ENCODE measurements at places on chromosomes 1 and 21.

DNA sequence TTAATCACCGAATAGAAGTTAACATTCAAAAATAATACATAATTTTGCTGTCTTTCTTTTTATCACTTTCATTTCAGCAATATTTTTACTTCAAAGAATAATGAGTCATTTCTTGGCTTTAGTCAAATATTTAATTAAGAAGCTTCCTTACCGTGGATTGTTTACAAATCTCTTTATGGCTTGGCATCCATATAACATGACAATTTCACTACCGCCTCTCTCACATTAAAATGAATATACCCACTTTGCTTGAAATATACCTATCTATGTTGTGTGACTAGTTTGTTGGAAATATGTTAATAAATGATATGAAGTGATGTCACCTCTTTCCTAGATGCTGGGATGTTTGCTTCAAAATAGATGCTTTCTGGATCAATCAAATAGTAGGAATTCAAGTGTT is 1203.9 kb downstream of the AMY1C start:
- no peak for DNase-seq

- DNase-seq, result no peak
These were observed 303.3 kb upstream of the ESRRG start for GRCh38 chr1:217026531-217026930.

GRCh38 chr1:209490013-209490412 is 93.5 kb upstream of the CAMK1G start:
- DNase-seq, result no peak

DNA sequence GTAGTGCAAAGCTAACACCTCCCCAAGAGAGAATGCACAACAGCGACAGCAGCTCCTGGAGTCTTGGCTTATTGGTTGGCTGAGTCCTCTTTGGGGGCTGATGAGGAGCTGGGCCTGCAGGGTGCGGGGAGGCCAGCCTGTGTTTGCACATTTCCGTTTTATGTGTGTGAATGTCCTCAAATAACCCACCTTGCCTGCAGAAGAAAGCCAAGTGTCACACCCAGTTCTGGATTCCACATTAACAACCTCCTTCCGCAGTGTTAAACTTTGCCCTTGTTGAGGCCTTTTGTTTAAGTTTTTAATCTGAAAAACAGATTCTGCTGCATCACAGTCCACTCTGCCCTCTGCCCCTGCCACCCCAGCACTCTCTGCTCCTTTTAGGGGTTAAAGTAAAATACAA is 274.5 kb downstream of the TM2D1 start:
- no peak for DNase-seq

DNA sequence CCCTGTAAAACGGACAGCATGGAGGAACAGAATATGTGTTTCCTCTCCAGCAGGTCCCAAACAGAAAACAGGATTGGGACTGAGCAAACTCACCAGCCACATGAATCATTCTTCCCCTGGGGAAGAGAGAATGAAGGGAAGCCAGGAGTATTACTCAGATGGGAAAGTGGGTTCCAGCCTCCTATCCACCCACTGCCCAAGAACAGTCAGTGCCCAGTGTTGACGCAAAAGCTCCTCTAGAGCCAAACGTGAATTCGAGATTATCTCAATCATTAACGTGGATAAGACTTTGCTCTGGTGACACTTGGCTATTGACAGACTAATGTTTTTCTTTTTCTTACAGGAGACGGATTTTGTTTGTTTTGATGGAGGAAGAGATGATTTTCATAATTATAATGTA is 9.3 kb downstream of the MIA3 start:
- DNase-seq, result no peak

GRCh38 chr21:35840949-35841348 is 219.4 kb downstream of the SETD4 start:
- no peak for DNase-seq

DNA sequence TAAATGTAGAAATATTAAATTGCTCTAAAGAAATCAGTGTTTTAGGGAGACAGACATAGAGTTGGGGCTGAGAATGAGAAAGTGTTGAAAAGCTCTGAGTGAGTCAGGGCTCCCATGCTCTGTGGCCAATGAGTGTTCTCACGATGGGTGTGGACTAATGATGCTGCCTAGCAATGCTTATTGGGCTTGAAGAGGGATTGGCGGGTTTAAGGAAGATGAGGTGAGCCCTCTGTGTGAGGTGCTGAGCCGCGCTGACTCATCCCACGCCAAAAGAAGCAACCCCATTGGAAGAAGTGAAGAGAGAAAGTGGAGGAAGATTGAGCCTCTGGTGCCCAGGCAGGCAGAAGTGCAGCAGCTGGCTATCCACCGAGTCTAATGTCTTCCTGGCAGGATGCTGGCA is 65.1 kb upstream of the DPT start:
- no peak for DNase-seq

DNA sequence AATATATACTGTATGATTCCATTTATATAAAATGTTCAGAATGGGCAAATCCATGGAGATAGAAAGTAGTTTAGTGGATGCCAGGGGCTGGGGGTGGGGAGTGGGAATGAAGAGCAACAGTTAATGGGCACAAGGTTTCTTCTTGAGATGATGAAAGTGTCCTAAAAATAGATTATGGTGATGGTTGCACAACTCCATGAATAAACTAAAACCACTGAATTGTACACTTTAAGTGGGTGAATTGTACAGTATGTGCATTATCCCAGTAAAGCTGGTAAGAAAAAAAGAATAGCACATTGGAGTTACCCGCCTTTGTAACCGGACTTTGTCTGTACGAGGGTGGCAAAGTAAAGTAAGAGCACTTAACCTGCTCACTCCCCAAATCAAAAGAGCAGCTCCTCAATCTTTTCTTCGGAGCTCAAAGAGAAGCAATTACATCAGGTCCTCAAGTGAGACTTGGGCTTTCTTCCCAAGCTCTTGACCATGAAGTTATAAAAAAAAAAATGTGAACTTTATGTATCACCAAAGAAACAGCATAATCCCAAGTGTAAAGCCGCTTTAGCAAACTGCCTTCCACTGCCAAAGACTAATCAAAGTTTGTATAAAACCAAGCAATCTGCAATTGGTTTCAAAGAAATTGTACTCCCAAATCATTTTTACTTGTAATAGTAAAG is 32.1 kb downstream of the ALDH9A1 start:
- peak; percentile 6 for DNase-seq

- no peak for DNase-seq
These were observed 848 bp downstream of the DNM3 start for GRCh38 chr1:171841931-171842761.

GRCh38 chr21:27094184-27094948 is 127.5 kb upstream of the ADAMTS5 start:
- DNase-seq, result no peak
